ENCODE measurements at places on chromosomes 13 and 19.

DNA sequence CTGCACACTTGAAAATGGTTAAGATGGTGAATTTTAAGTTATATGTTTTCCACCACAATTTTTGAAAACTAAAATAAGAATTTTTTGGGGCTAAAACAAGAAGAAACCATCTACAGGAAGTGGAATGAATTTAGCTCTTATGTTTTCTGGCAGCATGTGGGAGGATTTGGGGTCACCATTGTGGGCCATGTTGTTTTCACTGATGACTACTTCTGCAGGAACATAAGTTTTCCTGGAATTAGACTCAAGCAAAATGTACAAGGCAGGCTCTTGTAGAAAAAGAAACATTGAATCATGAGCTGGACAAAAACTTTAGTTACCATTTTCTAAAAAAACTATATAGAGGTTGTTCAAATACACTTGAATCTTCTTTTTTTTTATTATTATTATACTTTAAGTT is 125.3 kb upstream of the C1QTNF9B start:
- DNase-seq: peak; percentile 39

DNA sequence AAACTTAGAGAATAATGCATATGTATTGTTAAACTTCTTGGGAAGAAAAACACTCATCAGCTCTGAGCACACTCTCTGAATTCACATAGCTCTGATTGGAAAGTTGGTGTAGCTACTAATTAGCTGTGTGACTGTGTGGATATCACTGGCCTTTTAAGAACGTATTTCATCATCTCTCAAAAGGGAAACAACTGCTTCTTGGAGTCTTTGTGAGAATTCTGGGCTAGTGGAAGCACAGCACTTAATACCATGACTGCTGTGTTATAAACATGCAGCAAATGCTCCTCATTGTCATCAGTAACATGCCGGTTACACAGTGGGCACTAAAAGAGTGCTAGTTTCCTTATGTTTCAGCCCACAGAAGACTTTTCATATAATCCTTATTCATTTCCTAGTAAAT is 220.9 kb upstream of the CSNK1A1L start:
- peak; percentile 40 for DNase-seq

DNA sequence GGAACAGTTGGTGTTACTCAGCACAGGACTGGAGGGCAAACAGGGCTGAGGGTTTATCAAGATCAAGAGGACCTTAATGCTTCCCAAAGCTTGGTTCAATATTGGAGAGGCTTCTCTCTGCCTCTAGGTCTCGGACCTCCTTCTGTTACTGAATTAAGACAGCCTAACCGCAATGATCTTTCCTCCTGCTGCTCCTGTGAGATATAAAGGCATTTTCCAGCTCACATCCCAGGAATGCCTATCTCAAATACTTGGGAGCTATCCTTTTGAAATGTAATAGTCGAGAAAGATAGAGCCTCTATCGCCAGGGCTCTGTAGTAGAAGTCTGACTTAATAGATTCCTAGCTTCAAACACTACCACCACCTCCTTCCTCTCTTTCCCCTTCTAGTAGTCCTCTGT is 1475.0 kb downstream of the SLITRK1 start:
- DNase-seq: no peak

DNA sequence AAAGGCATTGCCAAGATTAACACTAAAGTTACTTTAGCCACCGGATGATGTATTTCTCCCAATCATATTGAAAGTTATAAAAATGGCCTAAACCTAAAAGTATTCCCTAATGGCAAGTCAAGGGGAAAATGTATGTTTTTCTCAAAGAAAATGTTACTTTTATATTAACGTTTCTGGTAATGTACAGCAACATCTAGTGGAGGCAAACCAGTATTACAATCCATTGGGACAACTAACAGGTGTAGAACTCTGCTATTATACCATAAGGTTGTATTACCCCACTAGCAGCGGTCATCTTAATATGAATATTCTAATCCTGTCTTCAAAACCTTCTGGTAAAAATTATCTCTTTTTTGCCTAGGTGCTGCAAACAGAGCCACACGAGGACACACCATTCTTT is 69.2 kb downstream of the ZNF100 start:
- peak; percentile 42 for DNase-seq

DNA sequence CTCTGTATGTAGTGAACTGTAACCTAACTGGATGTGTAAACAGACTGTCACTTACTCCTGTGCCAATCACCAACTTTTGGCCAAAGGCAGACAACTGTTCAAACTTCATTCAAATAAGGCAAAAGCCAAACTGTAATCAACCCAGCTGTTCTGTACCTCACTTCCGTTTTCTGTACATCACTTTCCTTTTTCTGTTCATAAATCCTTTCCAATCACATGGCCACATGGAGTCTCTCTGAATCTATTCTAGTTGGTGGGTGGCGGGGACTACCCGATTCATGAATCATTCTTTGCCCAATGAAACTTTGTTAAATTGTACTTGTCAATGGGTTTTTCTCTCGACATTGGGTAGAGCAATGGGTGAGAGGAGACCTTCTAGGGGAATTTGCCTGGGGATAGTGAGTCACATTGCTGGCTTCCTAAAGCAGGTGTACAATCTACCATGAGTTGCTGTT is 178.3 kb upstream of the RFC3 start:
- no peak for DNase-seq

DNA sequence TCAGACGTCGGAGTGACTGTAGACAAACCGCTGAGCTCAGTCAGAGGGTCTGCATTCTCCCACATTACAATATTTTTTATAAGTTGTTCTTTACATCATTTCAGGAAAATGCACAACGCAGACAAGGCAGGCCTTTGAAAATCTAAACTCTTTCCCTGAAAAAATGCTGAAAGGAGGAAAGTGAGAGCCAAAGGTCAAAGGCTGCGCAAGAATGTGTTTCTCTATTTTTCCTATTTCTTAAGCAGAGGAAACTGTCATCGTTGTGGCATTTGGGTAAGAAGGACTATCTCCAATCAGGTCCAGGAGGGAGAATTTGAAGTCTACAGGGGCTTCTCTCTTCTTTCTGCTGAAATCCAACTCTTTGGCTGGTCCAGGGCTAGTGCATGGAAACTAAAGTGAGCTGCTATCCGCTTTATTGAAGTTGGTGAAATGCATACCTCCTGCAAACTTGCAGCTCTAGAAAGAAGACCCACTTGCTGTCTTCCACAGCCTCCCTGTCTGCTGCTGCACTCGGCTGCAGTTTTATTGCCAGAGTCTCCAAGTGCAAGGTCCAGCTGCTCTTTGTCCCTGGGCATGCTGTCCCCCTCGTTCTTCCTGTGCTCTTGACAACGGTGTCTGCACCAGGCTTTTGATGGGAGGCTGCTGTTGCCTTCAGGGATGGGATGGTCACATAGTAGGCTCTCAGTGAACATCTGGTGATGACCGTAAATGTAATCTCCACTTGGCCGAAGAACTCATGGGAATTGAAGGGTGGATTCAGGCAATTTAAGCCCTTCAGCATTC is 31.2 kb downstream of the ZNF536 start:
- DNase-seq: no peak

GRCh38 chr19:4090356-4091220 is 23.9 kb upstream of the ZBTB7A start:
- DNase-seq: no peak

- peak; percentile 59 for DNase-seq
Measured at GRCh38 chr13:99228737-99229691, 28.4 kb downstream of the UBAC2 start.

- peak; percentile 73 for DNase-seq
Measured at GRCh38 chr13:97258801-97259200, 36.7 kb downstream of the MBNL2 start.

DNA sequence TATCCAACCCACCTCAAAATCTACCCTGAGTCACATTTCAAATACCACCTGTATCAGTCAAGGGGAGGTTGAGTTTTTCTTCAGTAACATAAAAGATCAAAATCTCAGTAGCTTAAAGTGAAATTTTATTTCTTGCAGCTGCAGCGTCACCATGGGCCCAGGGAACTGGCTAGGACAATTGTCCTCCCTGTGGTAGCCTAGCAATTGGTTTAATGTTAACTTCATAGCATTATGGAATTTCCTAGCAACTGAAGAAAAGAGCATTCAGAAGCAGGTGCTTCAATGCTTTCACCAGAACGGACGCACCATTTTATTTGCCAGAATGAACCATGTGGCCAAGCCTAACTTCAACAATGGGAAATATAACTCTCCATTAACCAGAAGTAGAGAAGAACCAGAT is 359.3 kb upstream of the TSHZ3 start:
- DNase-seq: no peak

GRCh38 chr13:99028890-99029289 is 51.0 kb upstream of the DOCK9 start:
- DNase-seq: no peak

GRCh38 chr19:46744005-46744691 is 1.7 kb upstream of the FKRP start:
- no peak for DNase-seq

- DNase-seq: no peak
Measured at GRCh38 chr13:28423010-28423409, 71.9 kb downstream of the FLT1 start.

GRCh38 chr13:114124431-114124830 is 8.0 kb downstream of the RASA3 start:
- DNase-seq: no peak

GRCh38 chr19:47749326-47749725 is 4.0 kb downstream of the NOP53 start:
- DNase-seq: no peak

- DNase-seq: no peak
Measured at GRCh38 chr13:47178090-47178950, 281.5 kb upstream of the HTR2A start.

Measured in cardiac fibroblast (primary cell).